ENCODE measurements at places on chromosomes 12 and 14.

DNA sequence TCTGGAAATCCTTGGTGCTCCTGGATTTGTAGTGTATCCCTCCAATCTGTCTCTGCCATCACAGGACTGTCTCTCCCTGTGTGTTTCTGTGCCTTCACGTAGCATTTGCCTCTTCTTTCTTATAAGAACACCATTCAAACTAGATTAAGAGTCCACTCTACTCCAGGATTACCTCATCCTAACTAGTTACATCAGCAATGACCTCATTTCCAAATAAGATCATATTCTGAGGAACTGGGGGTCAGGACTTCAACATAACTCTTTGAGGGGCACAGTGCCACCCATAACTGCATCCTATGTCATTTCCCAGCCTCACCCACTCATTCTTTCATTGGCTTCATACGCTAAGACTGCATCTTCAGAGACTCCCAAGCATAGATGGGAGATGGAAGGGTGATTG is 106.2 kb downstream of the NT5DC3 start:
- no peak for DNase-seq

GRCh38 chr14:26687301-26687837 is 89.5 kb upstream of the NOVA1 start:
- no peak for DNase-seq

GRCh38 chr14:102819176-102819628 is 42.0 kb downstream of the TRAF3 start:
- DNase-seq: peak; percentile 55

DNA sequence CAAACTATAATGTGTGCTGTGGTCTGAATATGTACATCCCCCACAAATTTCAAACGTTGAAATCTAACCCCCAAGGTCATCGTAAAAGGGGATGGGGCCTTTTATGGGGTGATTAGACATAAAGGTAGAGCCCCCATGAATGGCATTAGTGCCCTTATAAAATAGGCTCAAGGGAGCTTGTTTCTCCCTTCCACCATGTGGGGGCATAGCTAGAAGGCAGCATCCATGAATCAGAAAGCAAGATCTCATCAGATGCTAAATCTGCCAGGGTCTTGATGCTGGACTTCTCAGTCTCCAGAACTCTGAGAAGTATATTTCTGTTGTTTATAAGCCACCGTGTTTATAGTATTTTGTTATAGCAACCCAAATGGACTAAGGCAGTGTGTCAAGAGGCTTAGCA is 33.4 kb upstream of the IGF1 start:
- DNase-seq: no peak

DNA sequence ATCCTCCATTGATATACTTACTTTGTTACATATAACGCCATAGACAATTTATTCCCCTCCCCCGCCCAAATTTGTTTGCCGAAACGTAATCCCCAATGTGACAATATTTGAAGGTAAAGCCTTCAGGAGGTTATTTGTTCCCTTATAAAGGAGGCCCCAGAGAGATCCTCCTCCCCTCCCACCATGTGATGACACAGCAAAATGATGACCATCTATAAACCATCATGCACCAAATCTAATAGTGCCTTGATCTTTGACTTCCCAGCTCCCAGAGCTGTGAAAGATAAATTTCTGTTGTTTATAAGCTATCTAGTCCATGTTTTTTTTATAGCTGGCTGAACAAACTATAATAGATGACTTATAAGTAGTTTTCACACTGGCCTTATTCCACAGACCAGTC is 122.2 kb downstream of the PTPRO start:
- DNase-seq: no peak

GRCh38 chr12:16949871-16950667 is 344.1 kb upstream of the LMO3 start:
- DNase-seq: no peak

DNA sequence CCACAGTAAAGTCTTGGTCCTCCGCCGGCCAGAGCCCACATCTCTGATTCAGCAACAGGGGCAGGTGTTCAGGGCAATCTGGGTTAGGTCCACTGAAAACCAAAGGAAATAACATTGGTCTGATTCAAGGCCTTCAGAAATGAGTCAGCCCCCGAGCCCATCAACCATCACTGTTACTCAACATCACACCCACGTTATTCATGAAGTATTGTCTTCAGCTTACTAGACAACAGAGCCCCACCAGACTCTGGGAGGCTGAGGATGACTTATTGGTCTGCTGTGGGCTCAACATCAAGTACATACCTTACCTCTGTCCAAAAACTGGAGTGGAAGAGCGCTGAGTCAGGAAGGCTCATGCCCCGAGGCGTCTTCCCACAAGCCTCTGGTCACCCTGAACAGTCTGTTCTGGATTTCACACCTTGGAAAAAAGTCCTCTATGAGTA is 97.5 kb downstream of the ZFP36L1 start:
- DNase-seq: no peak

- DNase-seq: no peak
These were observed 602 bp downstream of the CHFR start for GRCh38 chr12:132886529-132887477.

- DNase-seq: no peak
These were observed 1.7 kb downstream of the JDP2 start for GRCh38 chr14:75429562-75429961.

- DNase-seq: no peak
These were observed 79.7 kb downstream of the SPTB start for GRCh38 chr14:64800000-64800399.

DNA sequence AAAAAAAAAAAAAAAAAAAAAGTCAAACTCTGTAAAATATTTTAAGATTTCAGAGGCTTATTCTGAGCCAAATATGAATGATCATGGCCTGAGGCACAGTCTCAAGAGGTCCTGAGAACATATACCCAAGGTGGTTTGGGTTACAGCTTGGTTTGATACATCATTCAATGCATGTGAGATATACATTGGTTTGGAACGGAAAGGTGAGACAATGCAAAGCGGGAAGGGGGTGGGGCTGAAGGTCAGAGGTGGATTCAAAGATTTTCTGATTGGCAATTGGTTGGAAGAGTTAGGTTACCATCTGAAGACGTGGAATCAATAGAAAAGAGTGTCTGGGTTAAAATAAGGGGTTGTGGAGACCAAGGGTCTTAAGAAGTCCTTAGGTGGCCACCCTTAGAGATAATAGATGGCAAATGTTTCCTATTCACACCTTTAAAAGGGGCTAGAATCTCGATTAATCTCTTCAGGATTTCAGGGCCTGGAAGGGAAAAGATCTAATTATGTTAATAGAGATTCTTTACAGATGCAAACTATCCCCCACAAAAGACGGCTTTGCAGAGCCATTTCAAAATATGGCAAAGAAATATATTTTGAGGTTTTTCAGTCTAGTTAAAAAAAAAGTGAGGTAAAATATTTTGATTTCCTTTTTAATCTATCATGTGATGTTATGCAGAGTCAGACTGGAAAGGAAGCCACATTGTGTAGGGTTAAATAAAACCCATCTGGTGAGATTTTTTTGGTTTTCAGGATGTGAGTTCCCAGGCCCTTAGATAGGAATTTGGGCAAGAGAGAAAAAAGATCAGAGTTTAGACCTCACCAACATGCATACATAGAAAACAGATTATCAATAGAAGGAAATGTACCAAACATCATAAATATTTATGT is 173.8 kb upstream of the CNOT2 start:
- DNase-seq: no peak

DNA sequence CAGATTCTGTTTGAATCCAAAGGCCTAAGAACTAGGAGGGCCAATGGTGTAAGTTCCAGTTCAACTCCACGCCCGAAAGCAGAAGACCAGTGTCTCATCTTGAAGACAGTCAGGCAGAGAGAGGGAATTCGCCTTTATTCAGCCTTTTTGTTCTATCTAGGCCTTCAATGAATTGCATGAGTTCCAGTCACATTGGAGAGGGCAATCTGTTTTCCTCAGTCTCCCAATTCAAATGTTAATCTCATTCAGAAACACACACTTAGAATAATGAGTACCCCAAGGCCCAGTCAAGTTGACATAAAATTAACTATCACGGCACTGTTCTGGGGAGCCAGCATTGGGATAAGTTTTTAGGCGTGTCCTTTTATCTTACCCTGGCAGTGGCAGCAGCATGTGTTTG is 65.8 kb downstream of the C14orf39 start:
- no peak for DNase-seq

DNA sequence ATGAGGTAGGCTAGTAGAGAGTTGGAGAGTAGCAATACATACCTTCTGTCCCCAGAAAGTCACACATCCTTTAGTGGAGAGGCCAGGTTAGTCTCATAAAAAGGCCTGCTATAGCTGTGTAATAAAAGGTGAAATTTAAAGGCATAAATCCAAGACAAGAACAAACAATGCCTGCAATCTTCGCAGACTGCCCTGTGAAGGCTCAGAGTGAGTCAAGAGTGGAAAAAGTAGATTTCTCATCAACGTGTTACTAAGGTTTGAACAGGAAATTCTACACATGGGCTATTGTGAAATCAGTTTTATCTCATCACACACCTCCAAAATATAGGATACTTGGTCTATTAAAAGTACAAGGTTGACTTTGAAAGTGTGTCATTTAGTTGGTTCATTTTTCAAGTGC is at the start of gene KLRC1:
Gene KLRC1 (minus strand): TSS at position 222 of the 400 bp plus-strand sequence. CDS start 2,221 bp downstream, outside the sequence.
- DNase-seq: no peak

GRCh38 chr12:127149226-127149964 is 1117.6 kb upstream of the TMEM132C start:
- no peak for DNase-seq

- no peak for DNase-seq
These were observed 32.4 kb upstream of the HDAC7 start for GRCh38 chr12:47852096-47852571.

DNA sequence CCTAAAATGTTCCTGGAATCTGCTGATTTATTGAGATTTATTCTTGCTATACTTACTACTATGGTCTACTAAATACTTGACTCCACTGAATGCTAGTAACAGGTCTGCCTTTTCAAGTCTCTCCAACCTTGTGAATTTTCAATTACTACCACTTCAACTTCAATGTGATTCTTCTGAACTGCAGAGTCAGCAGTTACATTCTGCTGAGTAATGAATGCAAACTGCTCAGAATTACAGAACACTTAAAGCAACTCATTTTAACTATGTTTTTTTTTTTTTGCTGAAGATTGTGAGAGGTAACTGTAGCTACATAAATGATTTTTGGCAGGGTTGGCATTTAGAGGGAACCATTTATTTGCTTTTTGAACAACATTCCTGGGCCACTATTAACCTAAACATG is 41.8 kb downstream of the ARF6 start:
- no peak for DNase-seq

- DNase-seq: no peak
These were observed 32.5 kb downstream of the ATF7 start for GRCh38 chr12:53593707-53594106.

DNA sequence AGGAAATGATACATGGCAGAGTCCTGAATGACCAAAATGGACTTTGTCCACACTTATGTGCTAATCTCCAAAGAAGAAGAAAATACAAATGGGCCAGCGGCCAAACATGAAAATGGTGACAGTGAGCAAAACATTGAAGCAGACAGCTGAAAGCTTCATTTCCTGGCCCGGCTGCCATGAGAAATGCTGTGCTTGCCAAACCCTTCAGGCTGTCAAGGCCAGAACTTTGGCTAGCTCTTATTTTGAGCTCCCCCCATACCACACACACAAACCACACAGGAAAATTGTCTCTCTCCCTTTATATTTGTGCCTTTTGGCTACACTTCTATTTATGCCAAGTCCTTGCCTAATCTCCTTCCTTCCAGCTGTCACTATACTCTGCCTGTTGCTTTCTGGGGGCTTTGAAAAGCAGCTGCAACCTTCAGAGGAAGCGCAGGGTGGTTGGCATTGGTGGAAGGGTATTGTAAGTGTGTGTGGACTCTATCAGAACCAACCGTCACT is 323.8 kb downstream of the RAD51B start:
- no peak for DNase-seq
